Activated T-cell treated with anti-CD3 and anti-CD28 coated beads for 1 hour (primary cell): ENCODE measurements at places on chromosomes 3 and 15.

- DNase-seq: no peak
Observed at GRCh38 chr15:31367730-31368344, 41.2 kb downstream of the KLF13 start.

DNA sequence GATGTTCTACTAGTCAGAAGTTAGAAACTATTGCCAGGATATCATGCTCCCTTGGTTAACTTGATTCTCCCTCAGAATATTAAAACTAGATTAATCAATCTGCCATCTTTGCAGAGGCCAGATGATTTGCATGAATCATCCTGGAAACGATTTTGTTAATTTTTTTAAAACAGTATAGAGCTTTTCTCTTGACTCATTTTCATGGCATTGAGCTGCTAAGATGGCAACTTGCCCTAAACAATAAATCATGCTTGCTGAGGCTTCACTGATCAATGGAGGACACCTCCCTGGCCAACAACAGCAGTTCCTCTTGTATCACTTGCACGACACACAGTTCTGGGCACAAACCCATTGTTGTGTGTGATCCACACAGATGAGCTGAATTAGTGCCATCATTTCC is 109.1 kb downstream of the COL6A6 start:
- DNase-seq: no peak

DNA sequence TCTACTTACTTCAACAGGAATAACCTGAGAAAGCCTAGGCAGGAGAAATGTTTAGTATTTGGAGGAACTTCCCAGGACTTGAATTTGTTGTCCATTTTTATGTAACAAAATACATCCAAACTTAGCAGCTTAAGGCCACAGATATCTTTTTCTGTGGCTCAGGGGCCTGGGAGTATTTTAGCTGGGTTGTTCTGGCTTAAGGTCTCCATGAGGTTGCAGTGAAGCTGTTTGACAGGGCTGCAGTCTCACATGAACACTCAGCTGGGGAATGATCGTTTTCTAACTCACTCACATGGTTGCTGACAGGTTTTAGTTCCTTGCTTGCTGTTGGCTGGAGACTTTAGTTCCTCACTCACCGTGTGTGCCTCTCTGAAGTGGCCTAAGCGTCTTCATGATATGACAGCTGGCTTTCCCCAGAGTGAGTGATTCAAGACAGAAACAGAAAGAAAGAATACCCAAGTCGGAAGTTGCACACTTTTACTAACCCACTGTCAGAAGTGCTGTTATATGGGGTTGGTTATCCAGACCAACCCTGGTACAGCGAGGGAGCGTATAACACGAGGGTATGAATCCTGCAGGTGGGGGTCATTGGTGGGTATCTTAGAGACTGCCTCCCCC is 229.7 kb upstream of the TBL1XR1 start:
- DNase-seq: no peak

- DNase-seq: no peak
Observed at GRCh38 chr15:101083336-101084045, 164.3 kb downstream of the LRRK1 start.

GRCh38 chr15:33636234-33636633 is 325.5 kb downstream of the RYR3 start:
- no peak for DNase-seq

GRCh38 chr15:89926158-89926557 is 13.4 kb upstream of the ARPIN start:
- no peak for DNase-seq

DNA sequence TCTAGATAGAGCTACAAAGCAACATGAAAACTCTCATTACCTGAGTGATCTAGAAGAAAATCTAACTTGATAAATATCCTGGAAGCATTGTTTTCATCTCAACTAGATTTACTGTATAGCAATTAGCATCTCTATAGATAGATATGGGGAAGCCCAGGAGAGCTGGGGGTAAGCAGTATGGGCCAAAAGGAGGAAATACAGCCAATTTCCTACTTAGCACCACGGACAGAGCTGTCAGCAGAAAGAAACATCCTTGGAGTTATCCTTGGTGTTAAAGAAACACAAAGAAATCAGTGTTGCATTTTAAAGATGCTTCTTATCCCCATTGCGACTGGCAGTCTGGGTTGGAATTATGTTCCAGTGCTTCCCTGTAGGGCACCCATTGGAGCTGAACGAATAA is 126.2 kb downstream of the TIGIT start:
- no peak for DNase-seq

DNA sequence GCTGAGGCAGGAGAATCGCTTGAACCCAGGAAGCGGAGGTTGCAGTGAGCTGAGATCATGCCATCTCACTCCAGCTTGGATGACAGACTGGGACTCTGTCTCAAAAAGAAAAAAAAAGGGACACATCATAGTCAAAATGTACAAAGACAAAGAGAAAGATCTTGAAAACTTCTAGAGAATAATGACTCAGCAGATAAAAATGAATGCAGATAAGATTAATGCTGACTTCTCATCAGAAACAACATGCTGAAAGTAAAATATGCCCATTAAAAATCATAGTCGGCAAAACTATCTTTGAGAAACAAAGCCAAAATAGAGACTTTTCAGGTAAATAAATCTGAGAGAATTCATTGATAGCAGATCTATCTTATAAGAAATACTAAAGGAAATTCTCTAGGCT is 271.1 kb upstream of the GPR149 start:
- no peak for DNase-seq

DNA sequence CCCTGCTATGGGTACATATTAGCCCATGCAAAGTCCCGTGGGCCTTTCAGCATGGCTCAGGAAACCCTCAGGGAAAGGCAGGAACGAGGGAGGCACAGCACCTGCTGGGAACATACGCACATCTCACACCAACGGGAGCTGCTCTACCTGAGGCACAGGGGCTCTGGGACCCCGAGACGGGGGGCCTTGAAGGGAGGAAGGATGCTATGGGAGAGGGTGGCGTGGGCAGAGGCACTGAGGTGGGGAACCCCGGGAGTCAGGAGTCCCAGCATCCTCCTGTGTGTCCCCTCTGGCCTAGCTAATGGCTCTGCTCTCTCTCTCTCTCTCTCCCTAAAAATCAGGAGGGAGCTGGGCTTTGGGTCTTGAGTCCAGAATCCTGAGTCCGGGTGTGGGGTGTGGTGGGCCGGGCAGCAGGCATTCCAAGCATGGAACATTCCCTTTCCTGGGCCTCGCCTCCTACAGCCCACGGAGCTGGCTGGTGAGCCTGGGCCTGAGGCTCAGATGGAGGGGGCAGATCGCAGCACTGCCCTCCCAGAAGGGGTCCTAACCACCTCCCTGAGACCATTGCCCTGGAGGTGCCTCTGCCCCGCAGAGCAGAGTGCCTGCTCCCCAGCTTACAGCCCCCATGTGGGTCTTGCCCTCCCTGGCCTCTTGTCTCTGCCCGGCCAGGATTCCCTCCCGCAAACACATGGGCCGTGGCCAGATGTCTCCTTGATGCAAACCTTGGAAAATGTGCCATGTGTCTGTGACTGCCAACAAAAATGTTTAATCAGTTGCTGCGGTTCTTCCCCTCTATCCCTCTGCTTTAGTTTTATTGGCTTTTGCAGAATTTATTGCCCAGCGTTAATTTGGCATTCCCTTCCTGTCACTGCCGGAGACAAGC is 101.6 kb downstream of the TMEM266 start:
- no peak for DNase-seq

DNA sequence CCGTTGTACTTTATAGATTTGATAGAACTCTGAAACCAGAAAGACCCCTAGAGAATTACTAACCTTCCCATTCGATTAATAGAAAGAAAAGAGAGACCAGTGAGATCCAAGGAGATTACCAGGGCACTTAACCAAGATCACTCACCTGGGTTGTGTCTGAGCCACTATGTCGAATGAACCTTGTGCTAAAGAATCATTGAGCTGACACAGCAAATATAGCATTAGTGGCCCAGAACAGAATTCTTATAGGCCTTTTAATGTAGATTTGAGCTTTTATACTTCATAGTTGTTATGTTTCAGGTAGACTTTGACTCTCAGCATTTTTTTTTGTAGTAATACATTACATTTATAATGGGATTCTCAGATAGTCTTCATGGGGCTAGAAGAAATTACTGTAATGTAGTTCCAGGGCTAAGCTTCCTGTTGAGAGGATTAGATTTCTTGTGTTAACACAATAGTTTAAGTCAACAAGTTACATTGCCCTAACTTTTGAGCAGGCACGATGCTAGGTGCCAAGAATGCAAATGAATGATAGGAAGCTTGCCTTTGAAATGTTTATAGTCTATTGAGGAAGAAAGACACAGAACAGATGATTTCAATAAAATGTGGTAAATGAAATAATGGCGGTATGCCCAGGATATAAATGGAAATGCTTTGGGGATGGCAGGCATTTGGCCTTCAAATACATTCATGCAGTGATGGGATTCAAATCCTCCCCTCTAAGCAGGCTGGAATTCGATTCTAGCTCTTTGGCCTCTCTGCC is 24.4 kb upstream of the ABHD10 start:
- no peak for DNase-seq

DNA sequence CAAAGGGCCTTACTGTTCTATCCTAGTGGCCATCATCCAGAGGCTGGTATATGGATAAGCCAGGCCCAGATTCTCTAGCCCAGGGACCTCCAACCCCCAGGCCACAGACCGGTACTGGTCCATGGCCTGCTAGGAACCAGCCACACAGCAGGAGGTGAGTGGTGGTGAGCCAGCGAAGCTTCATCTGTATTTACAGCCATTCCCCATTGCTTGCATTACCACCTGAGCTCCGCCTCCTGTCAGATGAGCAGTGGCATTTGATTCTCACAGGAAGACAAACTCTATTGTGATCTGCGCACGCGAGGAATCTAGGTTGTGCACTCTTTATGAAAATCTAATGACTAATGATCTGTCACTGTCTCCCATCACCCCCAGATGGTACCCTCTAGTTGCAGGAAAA is 30.1 kb upstream of the TPM1 start:
- DNase-seq: no peak

DNA sequence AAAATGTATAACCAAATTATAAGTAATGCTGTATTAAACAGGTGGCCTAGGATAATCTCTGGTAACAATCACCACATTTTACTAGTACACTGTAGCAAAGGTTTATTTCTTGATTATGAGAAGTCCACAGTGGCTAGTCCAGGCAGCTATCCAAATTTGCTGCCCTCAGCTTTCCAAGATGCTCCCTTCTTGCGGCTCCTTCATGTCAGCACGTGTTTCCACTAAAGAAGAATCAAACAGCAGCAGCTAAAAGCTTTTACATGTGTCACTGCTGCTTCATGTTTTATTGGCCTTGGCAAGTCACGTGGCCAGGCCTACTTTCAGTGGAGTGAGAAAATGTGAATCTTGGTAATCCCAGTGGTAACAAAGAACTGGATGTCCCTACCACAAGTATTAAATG is 5.6 kb upstream of the RBMS3 start:
- no peak for DNase-seq

DNA sequence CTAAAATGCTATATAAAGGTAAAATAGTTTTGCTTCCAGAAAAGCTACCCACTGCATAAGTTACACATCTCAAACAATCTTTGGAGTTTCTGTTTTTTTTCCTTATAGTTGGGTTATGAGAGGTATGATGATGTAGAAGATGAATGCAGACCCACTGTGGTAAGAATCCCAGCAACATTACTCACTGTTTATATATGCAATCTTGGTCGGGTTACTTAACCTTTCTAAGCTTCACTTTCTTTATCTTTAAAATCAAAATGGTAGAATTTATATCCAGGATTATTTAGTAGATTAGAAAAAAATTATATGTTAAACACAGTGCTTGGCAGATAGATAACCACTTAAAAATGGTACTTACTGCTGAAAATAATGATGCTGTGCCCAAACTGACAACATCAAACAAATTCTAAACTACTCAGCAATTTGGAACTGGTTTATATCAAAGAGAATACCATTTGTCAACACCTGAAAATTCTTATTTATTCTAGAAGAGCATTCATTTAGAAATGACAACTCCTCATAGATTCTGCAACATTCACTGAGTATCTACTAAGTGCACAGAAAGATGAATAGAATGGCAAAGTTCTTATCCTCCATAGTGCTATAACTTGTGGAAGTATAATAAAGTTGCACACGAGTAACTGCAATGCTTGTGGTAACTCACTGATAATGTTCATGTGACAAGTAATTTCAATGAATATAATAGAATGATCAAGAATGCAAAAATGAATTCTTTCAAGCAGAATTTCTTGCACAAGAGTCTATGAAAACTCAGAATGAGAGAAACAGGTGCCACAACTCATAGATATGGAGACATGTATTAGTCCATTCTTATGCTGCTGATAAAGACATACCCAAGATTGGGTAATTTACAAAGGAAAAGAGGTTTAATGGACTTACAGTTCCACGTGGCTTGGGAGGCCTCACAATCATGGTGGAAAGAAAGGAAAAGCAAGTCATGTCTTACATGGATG is 129.0 kb upstream of the SLC7A14 start:
- no peak for DNase-seq

DNA sequence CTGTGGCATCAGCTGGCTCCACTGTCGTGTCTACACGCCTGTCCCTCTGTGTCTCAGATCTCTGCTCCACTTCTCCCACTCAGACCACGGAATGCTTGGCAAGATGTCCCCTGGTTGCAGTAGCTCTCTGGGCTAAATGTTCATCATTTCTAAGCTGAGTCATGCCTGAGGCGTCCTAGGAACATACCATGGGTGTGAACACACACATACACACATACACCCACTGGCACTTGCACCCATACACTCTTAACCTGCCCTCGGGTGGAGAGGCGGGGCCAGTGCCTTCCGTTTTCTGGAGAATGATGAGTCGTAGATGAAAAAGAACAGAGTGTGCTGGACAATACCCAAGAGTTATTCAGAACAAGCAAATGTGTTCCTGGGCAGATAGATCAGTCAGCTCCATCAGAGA is 72.4 kb downstream of the SENP2 start:
- DNase-seq: no peak

DNA sequence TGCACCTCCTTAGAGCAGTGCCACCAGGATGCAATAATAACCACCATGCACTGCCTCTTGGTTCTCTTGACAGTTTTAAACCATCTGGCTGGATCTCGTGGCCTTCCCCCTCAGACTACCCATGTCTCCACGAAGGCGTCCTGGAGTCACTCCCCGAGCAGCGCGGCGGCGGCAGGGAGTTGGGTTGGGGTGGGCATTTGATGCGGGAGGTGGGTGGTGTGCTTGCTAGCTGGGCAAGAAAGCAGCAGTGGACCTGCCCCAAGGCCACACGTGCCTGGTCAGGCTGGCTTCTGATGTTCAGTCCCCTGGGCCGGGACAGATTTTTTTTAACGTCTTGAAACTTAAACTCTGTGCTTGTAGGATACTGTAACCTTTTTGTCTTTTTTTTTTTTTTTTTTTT is 3.9 kb upstream of the TTLL3 start:
- no peak for DNase-seq

DNA sequence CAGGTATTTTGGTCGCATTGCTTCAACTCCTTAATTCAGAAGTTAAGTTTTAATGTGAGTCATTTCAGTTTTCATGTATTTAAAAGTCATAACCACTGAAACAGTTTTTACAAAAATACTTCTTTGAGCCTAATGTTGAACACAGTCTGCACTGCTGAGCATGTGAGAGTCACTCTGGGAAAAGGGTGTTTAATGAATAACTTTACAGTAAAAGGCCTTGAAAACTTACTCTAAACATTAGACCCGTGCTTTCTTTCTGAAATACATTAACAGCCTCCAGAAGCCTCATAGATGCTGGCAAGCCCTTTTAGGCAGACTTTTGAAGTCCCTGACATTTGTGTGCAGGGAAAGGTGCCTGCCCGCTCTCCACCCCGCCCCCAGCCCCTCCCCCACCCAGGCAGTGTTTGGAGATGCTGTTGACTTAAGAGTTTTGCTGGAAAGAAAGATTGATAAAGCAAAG is 68.9 kb upstream of the NR2F2 start:
- DNase-seq: no peak

GRCh38 chr15:85689729-85690128 is 105.0 kb downstream of the KLHL25 start:
- peak; percentile 50 for DNase-seq

- DNase-seq: no peak
Observed at GRCh38 chr3:42081838-42082473, 9.2 kb upstream of the TRAK1 start.
